ENCODE measurements at places on chromosomes 1 and 21.
A peak's percentile ranks its signal among the peaks of the same experiment; 100 is the strongest.

GRCh38 chr1:164637461-164638375 lies 78.7 kb downstream of the PBX1 start:
- no peak for DNase-seq

DNA sequence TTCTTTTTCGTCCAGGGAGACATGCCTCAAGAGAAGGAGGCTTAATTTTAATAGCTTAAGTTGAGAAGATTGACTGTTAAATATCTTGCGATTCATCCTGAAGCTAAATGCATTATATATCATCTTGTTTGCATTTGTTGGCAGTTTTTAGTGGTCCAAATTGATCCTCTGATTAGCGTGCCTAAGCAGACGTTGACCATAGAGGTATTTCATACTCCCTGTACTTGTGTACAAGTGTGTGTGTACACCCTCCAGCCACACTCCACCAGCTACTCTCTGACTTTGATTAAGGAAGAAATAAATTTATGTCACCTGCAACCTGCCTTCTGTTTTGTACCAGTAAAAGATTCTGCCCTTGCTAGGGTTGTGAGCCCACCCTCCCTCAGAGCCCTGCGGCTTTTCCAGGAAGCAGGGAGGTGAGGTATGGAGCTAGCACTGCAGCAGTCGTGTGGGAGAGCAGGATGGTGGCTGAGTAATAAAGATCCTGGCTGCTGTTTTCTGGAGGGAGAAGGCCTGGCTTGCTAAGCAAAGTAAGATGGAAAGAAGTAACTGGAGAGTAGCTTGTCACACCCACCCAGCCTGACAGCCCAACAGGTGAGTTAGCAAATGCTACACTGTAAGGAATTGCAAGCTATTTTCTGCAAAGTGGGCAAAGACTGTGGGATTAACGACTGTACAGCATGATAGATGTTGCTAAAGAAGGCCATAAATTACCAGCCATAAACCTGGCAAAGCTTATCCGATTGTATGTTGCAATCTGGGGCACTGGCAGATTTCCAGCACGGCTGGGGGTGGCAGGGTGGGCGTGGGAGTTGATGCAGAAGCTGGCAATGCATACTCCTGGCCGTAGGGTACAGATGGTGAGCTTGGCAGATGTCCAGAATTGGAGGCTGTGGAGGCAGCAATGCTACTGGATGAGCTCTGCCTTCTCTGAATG lies 170.2 kb downstream of the TNR start:
- DNase-seq = peak; percentile 9

DNA sequence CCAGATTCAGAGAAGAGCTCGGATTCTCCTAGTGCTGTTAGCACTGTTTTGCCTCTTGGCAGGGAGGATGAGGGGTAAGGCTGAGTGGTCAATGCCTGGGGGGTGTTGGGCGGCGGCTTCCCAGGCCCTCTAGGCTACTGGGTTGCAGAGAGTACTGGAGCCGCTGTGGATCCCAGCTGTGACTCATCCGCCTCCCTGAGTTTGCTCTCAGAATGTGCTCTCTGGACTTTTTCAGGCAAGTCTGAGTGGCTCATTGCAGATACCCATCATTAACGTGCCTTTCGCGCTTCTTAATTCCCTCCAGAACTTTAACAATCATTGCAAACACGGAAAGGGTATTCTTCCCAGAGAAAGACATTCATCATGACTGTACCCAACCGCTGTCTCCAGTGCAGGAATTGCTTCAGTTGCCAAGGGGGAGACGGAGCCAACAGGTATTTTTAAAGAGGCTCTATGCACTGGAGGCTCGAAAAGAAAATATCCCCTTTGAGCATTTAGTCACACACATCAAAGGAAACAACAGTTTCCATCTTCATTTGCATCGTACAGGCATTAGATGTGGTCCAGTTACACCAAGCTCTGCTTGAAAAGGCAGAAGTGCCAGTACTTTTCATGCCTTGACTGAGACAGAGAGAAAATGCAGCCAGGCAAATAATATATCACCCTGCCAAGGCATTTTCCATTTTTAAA lies 14.4 kb upstream of the CAMTA1 start:
- DNase-seq = no peak

DNA sequence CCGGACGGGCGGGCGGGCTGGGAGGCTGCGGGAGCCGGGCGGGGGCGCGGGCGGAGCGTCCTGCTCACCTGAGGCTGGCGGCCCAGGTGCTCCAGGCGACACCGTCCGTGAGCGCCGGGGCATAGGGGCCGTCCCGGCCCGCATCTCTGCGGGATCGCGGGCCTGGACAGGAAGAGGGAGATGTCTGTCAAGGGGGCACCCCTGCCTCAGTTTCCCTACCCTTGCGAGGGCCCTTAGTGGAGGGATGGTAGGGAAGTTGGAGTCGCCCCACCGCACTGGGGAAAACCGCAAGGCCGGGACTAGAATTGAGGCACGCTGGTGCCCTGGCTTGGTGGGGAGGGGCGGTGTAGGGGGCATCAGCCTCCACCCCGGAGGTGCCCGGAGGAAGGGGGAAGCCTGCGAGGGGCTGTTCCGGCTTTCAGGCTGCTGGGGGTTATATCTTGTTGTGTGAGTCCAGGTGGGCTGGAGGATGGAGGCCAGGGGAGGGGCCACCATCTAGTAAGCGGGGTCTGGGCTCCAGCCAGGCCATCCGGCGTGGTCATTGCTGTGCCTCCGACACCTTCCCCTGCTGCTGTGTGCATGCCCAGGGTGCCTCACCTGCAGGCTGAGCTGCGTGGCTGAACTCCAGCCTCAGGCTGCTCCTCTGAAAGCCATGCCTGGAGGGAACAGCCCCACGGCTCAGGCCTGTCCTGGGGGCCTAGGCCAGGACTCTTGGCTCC lies 580 bp downstream of the VWA1 start:
- no peak for DNase-seq

GRCh38 chr1:112337028-112337531 lies 58.9 kb upstream of the CTTNBP2NL start:
- peak; percentile 3 for DNase-seq

- DNase-seq = no peak
Measured at GRCh38 chr1:210597555-210598134, 268.9 kb downstream of the HHAT start.

DNA sequence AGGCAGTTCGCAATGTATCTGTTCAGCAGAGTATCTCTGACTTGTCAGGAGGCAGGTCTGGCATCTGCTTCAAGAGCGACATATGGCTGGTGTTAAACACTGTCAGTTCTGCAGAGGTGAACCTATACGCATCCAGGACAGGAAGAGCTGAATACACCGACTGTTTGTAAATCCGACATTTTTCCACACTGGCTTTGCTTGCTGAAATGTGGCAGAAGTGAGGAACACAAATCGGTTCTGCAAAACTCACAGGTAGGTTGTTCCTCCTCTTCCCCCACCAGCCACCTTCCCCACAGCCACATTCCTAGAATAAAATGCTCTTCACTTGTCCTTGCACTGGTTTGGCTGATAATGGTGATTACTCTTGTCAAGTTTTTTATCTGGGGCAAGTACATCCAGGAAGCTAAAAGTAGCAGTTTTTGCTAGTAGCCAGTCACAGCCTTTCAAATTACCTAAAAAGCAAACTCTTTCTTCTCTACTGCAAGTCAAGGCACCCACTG lies 289.2 kb downstream of the GRIK1 start:
- no peak for DNase-seq

- DNase-seq = no peak
Measured at GRCh38 chr1:67336783-67337182, 29.1 kb downstream of the IL12RB2 start.

- no peak for DNase-seq
Measured at GRCh38 chr1:7421471-7422075, 349.5 kb upstream of the VAMP3 start.

Measured in RPMI8226 (cell line).